ENCODE measurements at places on chromosomes 1 and 21. TPM values are rescaled to one million over a fixed set of nuclear protein-coding genes. Genes with fewer than 3 reads are reported as not detected.

The INSRR gene
- total RNA-seq = not detected

The PRELP gene
- not detected for total RNA-seq

The C1orf50 gene
- total RNA-seq = 2.6 TPM

The G0S2 gene
- total RNA-seq = 16.0 TPM

The CNIH3 gene
- 2.0 TPM for total RNA-seq

The KLHL17 gene
- total RNA-seq = 7.8 TPM

The CA6 gene
- total RNA-seq = not detected

The DNAJC11 gene
- total RNA-seq = 46.3 TPM

The LAMC2 gene
- total RNA-seq = 13.0 TPM

The LRRIQ3 gene
- 0.35 TPM for total RNA-seq

The KLF17 gene
- total RNA-seq = not detected

The RSPH1 gene
- total RNA-seq = not detected

The GUCA2B gene
- not detected for total RNA-seq

The SMIM1 gene
- 0.74 TPM for total RNA-seq

The LHX4 gene
- not detected for total RNA-seq

The SPATA21 gene
- not detected for total RNA-seq

The CYYR1 gene
- total RNA-seq = 10.4 TPM

The KCNE2 gene
- total RNA-seq = not detected

The TRMT13 gene
- total RNA-seq = 19.6 TPM

The S100A7A gene
- total RNA-seq = not detected

The TLR5 gene
- total RNA-seq = 0.18 TPM

The UMODL1 gene
- total RNA-seq = not detected

The FNDC5 gene
- total RNA-seq = 0.40 TPM

The CD160 gene
- not detected for total RNA-seq

The FLG2 gene
- not detected for total RNA-seq

The MAN1C1 gene
- total RNA-seq = 0.79 TPM

The OR2M3 gene
- not detected for total RNA-seq

All from pulmonary artery endothelial cell (primary cell).